ENCODE measurements at places on chromosomes 11 and 22.
A peak's percentile ranks its signal among the peaks of the same experiment; 100 is the strongest.

DNA sequence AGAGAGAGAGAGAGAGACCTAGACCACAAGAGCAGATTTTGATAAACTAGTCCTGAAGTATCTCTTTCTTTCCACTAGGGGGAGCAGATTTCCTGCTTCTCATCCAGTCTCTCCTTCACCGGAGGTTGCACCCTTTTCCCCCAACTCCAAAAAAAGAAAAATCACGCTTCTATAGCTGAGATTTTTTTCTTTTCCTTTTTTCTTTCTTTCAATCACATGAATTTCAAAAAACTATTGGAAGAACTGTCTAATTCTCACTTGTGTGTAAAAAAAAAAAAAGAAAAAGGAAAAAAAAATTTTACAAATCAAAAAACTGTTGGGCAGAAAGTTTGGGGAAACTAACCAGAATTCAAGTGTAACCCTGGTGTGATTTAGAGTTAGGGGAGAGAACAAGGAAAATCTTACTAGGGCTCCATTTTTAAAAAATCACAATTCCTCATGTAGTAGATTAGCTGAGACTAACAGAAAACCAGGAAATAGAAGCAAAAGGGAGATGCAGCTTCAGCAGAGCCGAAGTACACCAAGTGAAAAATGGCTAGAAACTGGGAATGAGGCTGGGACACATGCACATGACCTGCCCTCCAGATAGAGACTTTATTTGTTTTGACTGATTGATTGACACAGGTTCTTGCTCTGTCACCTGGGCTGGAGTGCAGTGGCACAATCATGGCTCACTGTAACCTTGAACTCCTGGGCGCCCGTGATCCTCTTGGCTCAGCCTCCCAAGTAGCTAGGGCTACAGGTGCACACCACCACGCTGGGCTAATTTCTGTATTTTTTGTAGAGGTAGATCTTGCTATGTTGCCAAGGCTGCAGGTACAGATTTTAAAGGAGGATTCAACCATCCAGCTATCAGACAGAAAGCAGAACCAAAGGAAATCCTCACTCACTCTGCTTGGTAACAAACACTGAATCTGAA, 27.1 kb downstream of the SDHD start:
- H3K36me3 ChIP-seq, result peaks cover 6% of the 10 kb centered on the region
- no peak overlapping the region for H3K4me3 ChIP-seq
- H3K27me3 ChIP-seq, result no peaks in the 10 kb centered on the region
- H3K27ac ChIP-seq, result no peak overlapping the region
- peak; percentile 60 for DNase-seq

DNA sequence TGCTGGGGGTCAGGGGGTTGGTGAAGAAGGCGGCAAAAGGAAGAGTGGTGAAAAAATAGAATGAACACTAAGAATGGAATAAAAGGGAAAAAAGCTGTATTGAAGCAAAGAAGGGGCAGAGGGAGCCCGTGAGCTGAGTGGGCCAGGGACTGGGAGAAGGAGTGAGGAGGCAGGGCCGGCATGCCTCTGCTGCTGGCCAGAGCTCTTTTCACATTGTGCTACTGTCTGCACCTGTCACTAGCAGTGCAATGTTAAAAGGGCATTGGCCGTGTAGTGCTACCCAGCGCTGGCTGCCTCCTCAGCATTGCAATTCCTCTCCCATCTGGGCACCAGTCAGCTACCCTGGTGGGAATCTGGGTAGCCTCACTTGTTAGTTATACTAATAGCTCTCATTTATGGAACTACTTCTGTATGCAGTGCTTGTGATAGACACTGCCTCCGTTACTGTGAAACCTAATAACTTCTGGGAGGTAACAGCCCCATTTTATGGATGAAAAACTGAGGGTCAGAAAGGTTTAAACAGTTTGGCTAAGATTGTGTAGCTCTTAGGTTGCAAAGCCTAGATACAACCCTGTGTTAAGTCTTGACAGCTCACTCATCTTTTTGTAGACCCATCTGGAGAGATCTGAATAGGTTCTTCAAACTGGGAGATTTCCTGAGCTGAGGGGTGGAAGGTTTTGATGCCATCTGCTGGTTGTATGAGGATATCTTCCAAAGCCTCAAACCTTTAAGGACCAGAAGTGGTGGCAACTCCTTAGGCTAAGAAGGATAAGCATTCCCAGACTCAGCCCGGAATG, 8.5 kb downstream of the YPEL4 start:
- no peaks in the 10 kb centered on the region for H3K36me3 ChIP-seq
- peaks cover 34% of the 10 kb centered on the region for H3K27me3 ChIP-seq
- H3K4me1 ChIP-seq, result peaks cover 20% of the 10 kb centered on the region
- peak overlapping the region; percentile 40 for H3K4me3 ChIP-seq

DNA sequence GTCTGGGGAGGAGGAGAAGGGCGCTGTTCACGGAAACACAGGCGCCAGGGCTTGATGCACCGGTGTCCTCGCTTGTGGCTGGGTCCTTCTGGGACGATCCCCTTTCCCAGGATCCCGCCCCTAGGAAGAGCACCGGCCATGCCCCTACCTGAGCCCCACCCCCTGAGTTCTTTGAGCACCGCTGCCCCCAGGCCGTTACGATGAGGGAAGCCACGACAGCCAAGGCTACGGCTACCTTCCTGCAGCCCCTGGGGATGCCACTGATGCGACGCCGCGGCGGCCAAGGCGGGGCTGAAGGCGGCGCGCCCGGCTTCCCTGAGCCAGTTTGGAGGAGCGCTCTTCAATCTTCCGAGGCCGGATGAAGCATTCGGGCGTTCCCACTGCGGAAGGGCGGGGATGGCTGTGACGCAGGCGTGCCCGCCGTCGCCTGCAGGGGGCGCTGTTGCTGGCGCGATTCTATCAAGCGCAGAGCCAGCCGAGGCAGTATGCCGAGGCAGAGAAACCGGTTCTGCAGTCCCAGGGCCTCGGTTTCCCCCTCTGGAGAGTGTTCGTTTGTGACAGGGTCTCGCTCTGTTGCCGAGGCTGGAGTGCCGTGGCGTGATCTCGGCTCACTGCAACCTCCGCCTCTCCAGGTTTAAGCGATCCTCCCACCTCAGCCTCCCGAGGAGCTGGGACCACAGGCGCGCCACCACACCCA, 9.7 kb upstream of the NEFH start:
- peaks cover 9% of the 10 kb centered on the region for H3K4me1 ChIP-seq
- DNase-seq, result peak; percentile 59
- no peak overlapping the region for H3K27ac ChIP-seq
- peak overlapping the region; percentile 38 for H3K4me3 ChIP-seq

DNA sequence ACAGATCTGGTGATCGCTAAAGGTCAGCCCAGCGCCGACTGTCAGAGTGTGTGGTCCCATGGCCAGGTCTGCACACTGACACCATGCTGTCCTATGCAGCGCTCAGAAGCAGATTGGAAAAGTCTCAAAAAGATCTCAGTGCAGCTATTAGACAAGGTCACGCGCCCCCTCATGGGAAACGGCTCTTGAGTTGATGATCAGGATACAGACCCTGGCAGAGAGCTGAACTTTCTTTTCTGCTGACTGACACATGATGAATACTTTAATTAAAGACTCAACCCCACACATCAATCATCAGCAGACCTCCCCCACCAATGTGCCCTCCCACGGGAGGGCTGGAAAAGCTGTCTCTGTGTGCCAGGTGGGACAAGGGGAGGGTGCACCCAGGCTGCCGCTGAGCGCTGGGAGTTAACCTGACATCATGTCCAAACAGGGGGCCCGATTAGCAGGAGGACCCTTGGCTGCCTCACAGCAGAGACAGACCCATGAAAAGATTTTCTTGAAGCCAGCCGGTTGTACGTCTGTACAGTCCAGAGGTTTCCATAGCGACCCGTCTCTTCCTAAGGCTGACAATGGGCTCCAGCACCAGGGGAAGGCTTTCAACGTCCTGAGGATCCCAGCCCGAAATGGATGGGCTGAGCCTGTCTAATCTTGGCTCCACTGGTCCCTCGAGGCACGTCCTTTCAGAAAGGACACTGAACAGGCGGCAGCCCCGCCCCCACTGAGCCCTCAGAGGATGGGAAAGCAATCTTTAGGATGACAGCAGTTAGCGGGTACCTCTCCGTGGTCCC, 26.9 kb downstream of the RASD2 start:
- no peaks in the 10 kb centered on the region for H3K4me1 ChIP-seq
- H3K36me3 ChIP-seq, result no peaks in the 10 kb centered on the region
- DNase-seq, result no peak
- H3K4me3 ChIP-seq, result no peak overlapping the region

DNA sequence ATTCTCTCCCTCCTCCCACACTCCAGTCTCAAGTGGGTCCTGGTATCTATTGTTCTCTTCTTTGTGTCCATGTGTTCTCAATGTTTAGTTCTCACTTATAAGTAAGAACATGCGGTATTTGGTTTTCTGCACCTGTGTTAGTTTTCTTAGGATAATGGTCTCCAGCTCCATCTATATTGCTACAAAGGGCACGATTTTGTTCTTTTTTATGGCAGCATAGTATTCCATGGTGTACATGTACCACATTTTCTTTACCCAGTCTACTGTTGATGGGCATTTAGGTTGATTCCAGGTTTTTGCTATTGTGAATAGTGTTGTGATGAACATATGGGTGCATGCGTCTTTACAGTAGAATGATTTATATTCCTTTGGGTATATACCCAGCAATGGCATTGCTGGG, 4.2 kb upstream of the INCENP start:
- no peaks in the 10 kb centered on the region for H3K36me3 ChIP-seq
- H3K4me3 ChIP-seq, result no peak overlapping the region
- H3K27me3 ChIP-seq, result peaks cover 6% of the 10 kb centered on the region
- H3K27ac ChIP-seq, result no peak overlapping the region

GRCh38 chr11:62556875-62557631, 10.4 kb upstream of the AHNAK start:
- peak overlapping the region; percentile 96 for H3K27ac ChIP-seq
- DNase-seq, result peak; percentile 80
- H3K27me3 ChIP-seq, result peaks cover 16% of the 10 kb centered on the region
- peak overlapping the region; percentile 85 for H3K4me3 ChIP-seq

DNA sequence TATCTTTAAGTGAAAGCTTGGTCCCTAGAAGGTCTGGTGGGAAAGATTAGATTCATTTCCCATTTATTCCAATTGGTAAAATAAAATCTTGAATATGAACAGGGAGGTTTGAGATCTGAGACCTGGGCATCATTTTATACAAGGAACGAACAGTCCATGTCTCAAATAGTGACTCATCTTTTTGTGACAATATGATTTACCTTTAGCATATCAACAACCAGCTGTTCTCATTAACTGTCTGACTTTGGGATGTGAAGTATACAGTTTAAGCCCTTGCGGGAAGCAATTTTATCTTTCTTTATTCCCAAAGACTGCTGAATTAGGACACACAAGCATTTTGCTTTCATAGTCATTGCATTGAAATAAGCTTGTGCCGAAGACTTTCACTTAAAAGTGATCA, 691.6 kb downstream of the ETS1 start:
- H3K36me3 ChIP-seq, result no peaks in the 10 kb centered on the region
- H3K27me3 ChIP-seq, result peaks cover 5% of the 10 kb centered on the region
- H3K27ac ChIP-seq, result no peak overlapping the region
- no peaks in the 10 kb centered on the region for H3K4me1 ChIP-seq
- no peak for DNase-seq

DNA sequence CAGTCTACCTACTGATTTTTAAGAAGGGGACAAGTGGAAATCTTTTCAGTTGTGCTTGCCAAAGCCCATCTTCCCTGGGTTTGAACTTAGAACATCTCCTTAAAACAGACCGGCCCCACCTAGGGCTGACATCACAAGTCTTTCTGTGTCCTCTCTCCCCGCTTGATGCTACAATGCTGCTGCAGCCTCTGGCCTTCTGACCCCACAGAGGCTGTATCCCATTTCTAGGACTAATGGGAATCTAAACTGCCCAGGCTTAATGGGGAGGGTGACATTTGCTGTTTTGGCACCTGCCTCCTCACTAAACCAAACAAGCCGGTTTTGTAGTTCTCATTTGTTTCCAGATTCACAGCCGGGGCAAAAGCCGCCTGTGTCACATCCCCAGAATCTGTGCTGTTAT, 121.3 kb upstream of the CADM1 start:
- no peaks in the 10 kb centered on the region for H3K36me3 ChIP-seq
- DNase-seq, result no peak
- H3K27me3 ChIP-seq, result peaks cover 3% of the 10 kb centered on the region
- H3K4me3 ChIP-seq, result no peak overlapping the region
- no peaks in the 10 kb centered on the region for H3K4me1 ChIP-seq

GRCh38 chr11:2803186-2804091, 82.1 kb downstream of the CDKN1C start:
- DNase-seq, result no peak
- no peak overlapping the region for H3K27ac ChIP-seq
- peaks cover 1% of the 10 kb centered on the region for H3K4me1 ChIP-seq
- H3K4me3 ChIP-seq, result no peak overlapping the region
- peaks cover 6% of the 10 kb centered on the region for H3K27me3 ChIP-seq

GRCh38 chr11:128670631-128671030, 23.2 kb upstream of the FLI1 start:
- H3K27me3 ChIP-seq, result no peaks in the 10 kb centered on the region
- DNase-seq, result no peak
- H3K4me1 ChIP-seq, result no peaks in the 10 kb centered on the region
- no peak overlapping the region for H3K4me3 ChIP-seq

DNA sequence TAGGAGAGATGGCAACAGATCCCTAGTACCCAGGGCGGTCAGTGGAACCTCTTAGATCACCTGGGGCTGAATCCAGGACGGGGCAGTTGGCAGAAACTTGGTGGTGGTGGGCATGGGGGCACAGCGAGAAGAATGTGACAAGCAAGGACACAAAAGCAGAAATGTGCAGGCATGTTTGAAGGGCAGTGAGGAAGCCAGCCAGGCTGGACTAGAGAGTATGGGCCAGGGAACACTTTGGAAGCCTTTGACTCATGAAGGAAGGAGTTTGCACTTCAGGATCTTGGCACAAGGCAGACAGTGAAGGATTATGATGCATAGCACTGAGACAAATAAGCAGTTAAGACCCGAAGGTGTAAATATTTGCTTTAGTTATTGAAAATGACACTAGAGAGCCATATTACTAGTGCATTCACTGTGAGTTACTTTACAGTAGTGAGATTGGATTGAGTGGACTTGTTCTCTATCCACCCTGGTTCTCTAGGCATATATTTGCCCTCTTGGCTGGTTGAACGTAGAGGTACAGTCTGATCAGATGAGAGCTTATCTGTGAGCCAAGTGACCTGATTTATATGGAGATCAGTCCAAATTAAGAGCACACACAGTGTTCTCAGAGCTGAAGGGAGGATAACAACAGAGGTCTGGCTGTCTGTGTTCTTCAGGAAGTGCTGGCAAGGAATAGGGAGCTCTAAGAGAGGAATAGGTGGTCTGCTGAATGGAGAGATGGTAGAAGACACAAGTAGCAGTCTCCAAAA, 210.4 kb downstream of the SNX19 start:
- no peak overlapping the region for H3K27ac ChIP-seq
- H3K36me3 ChIP-seq, result no peaks in the 10 kb centered on the region
- DNase-seq, result no peak
- no peaks in the 10 kb centered on the region for H3K4me1 ChIP-seq

DNA sequence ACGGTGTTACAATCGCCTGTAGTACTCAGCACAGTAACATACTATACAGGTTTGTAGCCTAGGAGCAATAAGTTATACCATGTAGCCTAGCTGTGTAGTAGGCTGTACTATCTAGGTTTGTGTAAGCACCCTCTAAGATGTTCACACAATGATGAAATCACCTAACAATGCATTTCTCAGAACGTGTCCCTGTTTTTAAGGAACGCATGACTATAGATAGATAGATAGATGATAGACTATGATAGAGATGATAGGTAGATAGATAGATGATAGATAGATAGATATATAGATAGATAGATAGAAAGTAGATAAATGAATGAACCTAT, 203.9 kb downstream of the FAM76B start:
- H3K27me3 ChIP-seq, result peaks cover 3% of the 10 kb centered on the region
- no peak overlapping the region for H3K27ac ChIP-seq
- no peak for DNase-seq
- H3K4me3 ChIP-seq, result no peak overlapping the region

All from immature natural killer cell (primary cell).